ENCODE measurements at places on chromosomes 4 and X.

- no peak for DNase-seq
These were observed 50.3 kb downstream of the FTHL17 start for GRCh38 chrX:31021537-31021936.

DNA sequence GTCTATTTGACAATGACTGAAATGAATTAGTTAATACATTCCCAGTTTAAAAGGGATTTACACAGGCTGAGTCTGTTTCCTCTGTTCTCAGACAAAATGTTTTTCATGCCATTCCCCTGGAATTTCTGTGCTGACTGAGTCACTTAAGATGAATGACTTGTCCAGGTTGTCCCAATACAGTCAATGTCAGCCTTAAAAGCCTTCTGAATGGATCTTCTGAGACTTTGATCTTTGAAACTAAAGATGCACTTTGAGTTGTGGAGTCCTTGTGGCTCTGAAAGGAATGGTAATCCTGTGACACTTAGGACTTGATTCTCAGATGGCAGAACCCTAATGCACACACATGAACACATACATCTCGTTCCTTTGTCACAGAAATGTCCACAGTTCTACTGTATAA lies 622.2 kb upstream of the GRID2 start:
- DNase-seq: peak; percentile 2

- peak; percentile 45 for DNase-seq
These were observed 9.9 kb upstream of the ANAPC4 start for GRCh38 chr4:25367004-25367621.

DNA sequence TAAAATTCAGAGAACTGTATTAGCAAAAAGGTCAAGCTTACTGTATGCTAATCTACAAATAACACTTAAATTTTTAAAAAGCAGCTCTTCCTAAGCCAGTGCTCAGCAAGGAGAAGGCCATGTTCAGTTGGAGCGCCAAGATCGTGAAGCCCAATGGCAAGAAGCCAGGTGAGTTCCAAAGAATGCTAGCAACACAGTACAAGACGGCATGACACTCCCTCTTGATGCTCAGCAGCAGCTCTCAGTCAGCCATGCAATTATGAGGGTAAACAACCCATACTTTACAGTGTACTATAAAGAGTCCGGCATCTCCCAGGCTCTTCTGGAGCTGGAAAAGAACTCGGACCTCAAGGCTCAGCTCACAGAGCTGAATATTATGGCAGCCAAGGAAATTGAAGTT lies 34.9 kb downstream of the STX18 start:
- DNase-seq: no peak

- DNase-seq: no peak
These were observed 109.9 kb downstream of the ZNF518B start for GRCh38 chr4:10347281-10347795.

- DNase-seq: no peak
These were observed 669 bp downstream of the TMEM150C start for GRCh38 chr4:82560853-82561785.

DNA sequence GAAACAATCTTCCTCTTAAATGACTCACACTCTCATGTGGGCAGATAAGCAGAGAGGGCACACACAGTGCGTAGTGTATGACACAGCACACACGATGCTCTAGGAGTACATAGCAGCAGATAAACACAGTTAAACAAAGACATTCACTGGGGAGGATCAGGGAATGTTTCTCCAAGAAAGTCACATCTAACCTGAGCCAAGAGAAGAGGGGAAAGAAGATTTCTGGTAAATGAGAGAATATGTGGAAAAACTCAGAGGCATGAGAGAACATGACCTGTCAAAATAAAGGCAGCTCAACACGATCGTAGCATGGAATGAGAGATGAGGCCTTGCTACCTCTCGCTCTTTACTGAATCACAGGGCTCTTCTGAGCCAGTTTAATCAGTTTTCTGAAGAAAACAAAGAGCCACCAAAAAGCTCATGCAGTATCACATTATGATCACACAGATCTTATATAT lies 251.0 kb downstream of the ANK2 start:
- DNase-seq: peak; percentile 96

GRCh38 chrX:135974279-135974856 lies 580 bp upstream of the MMGT1 start:
- peak; percentile 48 for DNase-seq

DNA sequence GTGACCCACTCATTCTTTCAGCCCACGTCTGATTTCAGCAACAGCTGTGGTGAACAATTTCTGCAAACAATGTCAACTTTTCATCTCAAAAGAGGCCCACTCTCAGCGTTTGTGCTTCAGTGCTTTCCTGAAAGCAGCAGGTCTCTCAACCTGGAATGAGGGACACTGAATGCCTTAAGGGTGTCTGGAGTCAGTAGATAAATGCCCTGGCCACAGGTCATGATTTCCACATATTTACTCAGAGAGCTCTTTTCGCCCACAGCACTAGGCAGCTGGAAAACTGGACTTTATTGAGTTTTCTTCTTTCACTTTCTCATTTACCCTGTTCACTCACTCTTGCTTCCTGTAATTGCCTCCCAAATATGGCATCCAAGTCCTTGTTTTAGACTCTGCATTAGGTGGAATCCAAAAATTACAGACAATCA lies 52.8 kb downstream of the NPFFR2 start:
- peak; percentile 23 for DNase-seq

DNA sequence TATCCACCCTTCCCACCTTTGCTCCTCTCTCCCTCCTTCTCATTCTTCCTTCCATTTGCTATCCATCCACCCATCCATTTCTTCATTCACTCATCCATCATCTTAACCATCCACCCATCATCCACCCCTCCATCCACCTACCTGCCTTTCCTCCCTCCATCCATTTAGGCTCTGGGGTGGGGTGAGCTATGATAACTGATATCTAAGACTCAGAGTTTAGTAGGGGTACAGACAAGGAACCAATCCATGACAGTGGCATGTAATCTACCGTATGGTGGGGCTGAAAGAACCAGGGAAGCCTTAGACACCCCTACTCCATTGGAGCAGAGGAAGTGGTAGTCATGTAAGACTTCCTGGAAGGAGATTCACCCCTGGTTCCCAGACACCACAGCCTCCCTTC lies 23.2 kb downstream of the PSAPL1 start:
- no peak for DNase-seq

DNA sequence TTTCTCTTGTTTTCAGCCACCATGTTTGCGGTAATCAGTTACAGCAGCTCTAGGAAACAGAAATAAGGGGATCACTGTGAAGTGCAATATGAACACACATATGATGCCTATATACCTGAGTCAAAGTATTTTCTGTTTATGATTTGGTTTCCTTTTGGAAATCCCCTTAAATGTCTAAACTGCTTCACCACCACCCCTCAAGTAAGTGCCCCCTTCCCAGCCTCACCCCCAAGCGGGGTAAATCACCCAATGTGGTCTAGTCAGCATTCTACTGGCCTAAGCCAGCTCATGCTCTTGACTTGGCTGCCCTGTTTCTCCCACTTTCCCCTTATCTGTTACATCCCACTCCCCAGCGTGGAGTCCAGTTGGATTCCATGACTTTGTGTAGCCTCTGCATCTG lies 176.5 kb downstream of the QDPR start:
- no peak for DNase-seq

DNA sequence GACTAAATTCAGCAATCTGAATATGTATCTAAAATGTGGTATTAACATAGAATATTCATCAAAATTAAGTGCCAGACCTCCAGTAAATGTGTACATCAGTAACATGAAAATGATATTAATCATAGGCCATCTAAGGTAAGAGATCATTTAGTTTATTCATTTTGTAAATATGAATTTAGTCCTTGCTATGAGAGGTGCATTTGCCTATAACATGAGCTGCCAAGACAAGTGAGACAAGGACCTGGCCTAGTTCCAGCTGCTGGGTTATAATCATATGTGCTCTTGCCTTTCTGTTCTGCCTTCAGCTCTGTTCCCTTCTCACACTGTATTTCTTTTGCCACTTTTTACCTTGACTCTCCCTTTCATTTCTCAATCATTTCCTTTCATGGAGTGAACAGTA lies 160.0 kb downstream of the STIM2 start:
- DNase-seq: no peak

- no peak for DNase-seq
These were observed 602 bp upstream of the SCARB2 start for GRCh38 chr4:76214177-76214675.

GRCh38 chr4:122117743-122118142 lies 34.4 kb upstream of the BLTP1 start:
- no peak for DNase-seq

- peak; percentile 45 for DNase-seq
These were observed 1049.2 kb upstream of the INTU start for GRCh38 chr4:126583509-126583908.

DNA sequence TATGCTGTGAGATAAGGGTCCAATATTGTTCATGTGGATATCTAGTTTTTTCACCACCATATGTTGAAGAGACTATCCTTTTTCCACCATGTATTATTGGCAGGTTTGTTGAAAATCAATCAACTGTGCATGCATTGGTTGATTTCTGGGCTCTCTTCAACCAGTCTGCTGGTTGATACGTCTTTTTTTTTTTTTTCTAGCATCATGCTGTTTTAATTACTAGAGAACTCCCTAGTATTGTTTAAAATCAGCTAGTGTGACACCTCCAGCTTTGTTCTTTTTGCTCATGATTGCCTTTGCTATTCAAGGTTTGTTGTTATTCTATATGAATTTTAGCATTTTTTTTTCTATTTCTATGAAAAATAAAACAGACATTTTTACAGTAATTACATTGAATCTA lies 123.9 kb downstream of the SLC7A11 start:
- DNase-seq: no peak

DNA sequence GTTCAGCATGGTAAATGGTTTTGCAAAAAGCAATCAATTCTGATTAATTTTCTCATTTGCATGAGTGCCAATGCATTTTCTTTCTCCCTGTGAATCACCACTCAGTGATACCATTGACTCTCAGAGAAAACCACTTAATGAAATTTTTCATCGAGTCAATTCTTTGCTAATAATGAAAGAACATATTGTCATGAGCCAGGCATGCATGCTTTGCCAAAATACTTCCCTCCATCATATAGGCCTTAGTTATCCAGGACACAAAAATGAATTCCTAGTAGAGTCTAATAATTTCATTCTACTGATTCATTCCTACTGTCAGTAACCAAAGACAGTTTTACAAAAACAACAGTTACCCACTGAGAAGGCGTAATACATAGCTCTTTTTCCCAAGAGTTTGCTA lies 680.0 kb downstream of the TRIML1 start:
- DNase-seq: no peak

DNA sequence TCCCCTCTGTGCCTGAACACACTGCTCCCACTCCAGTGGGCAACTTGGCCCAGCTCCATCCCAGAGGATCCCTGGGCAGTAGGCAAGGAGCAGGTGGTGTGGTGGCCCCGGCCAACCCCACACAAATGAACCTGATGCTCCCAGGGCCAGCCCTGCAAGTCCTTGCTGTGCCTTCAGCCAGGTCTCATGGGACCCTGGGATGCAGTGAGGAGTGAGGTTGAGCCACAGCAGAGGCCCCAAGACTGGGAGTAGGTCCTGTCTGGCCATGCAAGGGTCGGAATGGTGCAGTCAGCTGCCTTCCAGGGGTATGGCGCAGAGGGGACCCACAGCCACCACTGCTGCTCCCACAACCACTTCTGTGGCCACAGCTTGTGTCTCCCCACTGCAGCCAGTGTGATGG lies 234.5 kb upstream of the DKK2 start:
- DNase-seq: no peak

DNA sequence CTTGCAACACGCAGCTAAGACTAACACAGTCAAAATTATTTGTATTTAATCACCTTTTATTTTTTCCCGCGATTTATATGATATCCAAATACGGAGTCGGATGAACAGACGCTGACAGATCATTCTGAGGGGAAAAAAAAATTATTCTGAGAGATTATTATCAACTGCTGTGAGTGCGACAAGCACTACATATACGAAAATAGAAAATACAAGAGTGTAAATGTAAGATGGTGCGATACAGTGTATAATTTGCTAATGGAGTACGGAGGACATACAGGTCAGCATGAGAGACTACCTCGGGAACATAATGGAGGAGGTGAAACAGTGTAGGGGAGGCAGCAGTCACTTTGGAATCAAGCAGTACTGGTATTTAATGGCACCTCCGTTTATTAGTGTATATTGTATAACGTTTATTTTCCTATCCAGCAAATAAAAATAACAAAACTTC lies 2.8 kb upstream of the LIN54 start:
- DNase-seq: no peak

DNA sequence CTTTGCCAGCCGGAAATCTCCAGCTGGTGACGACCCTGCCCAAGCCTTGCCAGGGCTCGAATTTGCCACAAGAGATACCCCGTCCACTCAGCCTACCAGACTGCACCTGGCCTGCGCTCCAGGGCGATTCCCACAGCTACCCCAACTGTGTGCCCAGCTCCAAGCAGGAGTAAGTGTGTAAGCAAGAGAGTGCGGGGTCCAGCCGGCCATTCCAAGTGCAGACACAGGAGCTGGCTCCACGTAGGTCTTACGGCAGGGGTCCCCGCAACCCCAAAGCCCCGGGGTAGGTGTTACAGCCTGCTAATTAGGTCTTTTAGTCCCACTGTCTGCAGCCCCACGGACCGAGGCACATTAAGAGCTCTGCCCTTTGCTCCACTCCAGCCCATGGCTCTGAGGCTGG lies 1305.2 kb downstream of the ARAP2 start:
- no peak for DNase-seq

All from amniotic epithelial cell (primary cell).